SK-N-DZ (cell line): ENCODE measurements at places on chromosomes 5 and 9.

DNA sequence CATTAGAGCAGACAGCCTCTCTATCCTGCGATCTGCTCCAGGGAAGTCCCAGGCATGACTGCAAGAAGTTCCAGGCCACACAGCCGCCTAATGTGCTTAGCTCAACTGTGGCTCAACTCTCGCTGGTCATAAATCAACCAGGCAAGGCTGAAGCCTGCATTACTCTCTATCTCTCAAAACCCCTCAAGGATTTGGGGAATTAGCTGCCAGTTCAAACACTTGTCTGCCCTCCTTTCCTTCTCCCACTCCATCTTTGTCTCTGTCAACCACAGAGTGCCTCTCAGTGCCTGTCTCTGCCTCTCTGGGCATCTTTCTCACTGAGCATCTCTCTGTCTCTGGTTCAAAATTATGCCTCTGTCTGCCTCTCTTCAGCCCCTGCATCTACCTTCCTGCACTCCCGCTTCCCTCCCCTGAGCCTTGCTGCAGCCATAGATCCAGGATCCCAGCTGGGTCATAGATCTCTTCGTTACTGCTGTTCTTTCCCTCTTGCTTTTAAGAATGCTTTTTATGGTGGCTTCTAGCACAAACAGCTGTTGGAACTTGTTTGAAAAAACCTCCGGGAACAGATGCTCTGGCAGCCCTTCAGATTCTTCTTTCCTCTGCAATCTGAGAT is 27.9 kb upstream of the GALNT10 start:
- peak; percentile 84 for DNase-seq

- DNase-seq: no peak
Measured at GRCh38 chr9:110088099-110088498, 119.9 kb downstream of the C9orf152 start.

DNA sequence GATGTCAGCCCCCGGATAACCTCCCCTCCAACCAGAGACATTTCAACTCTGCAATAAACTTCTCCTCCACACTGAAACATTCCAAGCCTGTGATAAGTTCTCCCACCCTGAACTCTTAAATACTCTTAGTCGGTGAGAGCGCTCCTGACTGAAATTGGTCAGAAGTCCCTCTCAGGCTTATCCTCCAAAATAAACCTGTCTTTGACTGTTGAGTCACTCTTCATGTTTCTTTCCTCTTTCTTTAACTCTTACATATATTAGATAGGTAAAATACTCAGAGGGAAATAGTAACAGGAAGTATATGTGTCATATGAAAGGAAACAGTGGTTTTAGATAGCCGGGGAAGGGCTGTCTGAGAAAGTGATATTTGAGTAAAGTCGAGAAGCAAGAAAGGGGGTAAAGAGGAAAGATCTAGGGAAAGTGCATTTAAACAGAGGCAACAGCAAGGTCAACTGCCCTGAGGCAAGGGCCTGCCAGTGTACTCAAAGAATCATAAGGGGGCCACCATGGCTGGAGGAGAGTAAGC is 11.0 kb upstream of the FAM81B start:
- no peak for DNase-seq

DNA sequence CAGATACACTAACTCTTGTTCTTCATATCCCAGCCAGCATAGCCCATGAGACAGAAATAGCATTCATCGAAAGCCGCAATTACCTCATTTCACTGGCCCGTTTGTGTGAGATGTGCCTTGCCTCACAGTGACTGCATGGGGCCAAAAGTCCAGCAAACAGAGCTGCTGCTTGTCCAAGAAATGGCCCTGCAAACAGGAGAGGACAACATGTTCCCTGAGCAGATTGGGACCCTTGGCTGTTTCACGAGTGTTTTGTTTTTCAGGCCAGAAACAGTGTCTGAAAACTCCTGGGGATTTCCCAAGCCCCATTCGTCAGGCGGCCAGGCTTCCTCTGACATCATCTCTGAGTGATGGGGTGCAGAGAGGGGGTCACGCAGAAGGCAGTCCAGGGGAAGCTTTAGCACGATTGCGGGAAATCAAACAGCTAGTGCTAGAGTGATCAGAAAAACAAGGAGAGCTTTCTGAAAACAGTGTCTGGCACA is 503.6 kb upstream of the PAPPA start:
- no peak for DNase-seq

- no peak for DNase-seq
Measured at GRCh38 chr9:101350285-101350684, 34.5 kb downstream of the BAAT start.
